ENCODE measurements at places on chromosomes 16 and 17.

- peak; percentile 73 for DNase-seq
These were observed 630 bp downstream of the RNFT1 start for GRCh38 chr17:59963738-59964481.

DNA sequence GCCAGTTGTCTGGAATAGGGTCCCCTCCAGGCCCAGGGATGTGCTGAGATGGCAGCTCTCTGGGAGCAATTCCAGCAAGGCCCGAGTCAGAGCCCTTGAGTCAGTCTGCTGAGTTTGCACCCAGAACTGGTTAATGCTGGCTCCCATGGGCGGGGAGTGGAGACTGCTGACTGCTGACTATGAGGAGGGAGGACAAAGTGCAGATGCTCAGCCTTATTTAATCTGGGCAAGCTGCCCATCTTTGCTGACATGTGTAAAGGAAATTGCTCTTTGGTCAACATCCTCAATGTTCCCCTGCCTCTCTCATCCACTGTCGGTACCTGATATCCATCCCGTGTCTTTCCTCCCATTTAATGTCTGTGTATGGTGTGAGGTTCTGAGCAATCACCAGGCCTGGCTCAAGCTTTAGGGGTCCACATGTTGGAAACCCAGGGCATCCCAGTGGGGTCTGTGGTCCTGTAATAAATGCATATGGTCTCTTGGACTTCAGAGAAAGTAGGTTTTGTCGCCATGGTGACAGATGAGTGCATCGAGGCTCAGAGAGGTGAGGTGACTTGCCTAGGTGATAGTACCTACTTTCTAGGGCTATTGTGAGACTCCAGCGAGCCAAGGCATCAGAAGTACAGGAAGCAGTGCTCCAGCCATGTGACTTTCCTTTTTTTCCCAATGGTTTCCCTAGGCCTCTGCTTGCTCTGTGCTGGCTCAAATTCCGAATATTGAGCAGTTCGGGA lies 20.0 kb upstream of the RNF135 start:
- DNase-seq: no peak

DNA sequence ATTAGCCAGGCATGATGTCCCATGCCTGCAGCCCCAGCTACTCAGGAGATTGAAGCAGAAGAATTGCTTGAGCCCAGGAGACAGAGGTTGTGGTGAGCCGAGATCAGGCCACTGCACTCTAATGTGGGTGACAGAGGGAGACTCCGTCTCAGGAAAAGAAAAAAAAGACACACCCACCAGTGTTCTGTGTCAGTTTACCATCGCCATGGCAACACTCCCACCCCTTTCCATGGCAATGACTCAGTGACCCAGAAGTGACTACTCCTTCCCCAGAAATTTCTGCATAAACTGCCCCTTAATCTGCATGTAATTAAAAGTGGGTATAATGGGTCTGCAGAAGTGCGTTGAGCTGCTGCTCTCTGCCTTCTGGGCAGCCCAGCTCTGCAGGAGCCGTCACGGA lies 4.0 kb upstream of the ZC3H18 start:
- no peak for DNase-seq

- DNase-seq: no peak
These were observed 22.4 kb upstream of the LGALS9 start for GRCh38 chr17:27608328-27609230.

DNA sequence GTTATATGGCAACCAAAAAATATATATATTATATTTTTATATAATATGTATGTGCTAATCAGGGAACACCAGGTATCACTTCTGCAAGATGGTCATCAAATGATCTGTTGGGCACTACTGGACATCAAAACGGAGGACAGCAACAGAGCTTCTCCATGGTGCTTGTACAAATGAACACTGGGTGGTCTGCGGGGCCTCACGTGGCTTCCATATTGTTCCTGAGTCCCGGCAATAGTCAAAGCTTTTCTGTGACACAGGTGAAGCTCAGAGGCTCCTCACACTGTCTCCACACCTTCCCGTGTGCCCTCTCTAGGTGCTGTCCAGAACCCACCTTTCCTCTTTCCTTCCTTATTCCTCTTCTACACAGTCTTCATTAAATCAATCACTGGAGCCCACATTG lies 149.9 kb upstream of the PIRT start:
- DNase-seq: no peak

GRCh38 chr16:11682655-11683096 lies 14.4 kb downstream of the SNN start:
- no peak for DNase-seq

DNA sequence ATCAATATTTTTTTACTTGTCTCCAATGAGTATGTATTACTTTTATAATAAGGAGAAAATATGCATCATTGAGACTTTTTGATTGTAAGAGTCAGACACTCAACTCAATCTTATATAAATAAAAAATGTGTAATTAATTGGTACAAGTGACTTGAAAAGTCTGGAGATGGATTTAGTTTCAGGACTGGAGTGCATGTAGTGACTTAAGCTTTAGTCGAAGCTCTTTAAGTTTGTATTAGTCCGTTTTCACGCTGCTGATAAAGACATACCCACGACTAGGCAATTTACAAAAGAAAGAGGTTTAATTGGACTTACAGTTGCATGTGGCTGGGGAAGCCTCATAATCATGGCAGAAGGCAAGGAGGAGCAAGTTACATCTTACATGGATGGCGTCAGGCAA lies 60.7 kb upstream of the NKD1 start:
- no peak for DNase-seq

DNA sequence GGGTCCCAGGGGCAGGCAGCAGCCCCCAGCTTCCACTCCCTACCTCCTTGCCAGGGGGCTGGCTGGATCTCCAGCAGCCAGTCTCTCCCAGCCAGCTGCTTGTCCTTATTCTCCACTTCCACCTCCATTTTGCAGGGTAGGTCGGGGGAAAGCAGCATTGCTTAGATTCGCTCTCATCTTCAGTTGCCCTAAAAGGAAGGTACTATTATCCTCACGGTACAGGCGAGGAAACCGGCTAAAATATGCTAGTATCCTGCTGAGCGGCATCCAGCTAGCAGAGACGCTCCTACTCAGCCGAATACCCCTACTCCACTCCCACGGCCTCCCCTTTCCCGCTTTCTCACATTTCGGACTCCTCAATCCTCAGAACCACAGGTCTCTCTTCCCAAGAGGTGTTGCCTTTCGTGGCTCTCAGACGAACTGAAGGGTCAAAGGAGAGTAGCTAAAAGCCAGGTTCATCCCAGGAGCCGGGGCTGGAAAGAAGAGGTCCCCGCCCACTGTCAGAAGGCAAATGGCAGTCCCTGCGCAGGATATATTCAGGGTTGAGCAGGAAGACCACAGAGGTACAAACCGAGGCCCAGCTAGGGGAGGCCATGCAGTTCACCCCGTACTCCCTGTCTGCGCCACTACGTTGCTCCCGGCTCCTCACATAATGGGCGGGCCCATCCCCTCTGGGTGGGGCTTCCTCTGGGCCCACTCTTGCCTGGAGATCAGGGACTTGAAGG lies 1.7 kb upstream of the RAB11FIP4 start:
- DNase-seq: no peak

DNA sequence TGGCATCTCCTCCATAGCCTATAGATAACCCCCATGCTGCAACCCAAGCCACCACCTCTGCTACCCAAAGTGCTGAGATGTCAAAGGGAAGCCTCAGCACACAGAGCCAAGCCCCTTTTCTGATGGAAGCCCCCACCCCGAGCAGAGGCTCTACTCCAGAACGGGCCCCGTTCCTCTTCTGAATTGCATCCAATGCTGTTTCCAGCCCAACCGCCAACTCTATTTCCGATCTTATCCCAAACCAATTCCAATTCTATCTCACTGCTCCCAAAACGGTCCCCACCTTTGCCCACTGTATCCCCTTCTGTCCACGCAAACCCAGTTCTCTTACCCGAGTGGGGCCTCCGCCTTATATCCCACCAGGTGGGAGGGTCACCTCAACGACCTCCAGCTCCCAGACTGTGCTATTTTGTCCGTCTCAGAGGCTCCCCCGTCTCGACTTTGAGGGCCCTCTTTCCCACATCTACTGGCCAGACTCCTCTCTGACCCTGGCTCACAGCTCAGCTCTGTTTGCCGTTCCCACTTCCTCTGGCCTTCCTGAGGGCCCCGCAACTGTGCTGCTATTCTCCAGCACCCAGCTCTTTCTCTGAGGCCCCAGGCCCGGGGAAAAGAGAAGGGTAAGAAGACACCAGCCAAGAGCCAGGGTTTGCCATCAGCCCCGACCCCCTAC lies 487 bp downstream of the SRL start:
- DNase-seq: no peak

- DNase-seq: no peak
These were observed 115.0 kb upstream of the ADAMTS18 start for GRCh38 chr16:77549876-77550275.

- no peak for DNase-seq
These were observed 49.9 kb downstream of the MAP2K4 start for GRCh38 chr17:12070561-12070960.

GRCh38 chr17:29369831-29370735 lies 20.1 kb upstream of the TAOK1 start:
- peak; percentile 28 for DNase-seq

- no peak for DNase-seq
These were observed 65.6 kb downstream of the SDR42E1 start for GRCh38 chr16:81945665-81946064.

GRCh38 chr16:67430504-67430976 lies 381 bp upstream of the HSD11B2 start:
- no peak for DNase-seq

- DNase-seq: no peak
These were observed 19.9 kb upstream of the PLLP start for GRCh38 chr16:57304169-57305061.

DNA sequence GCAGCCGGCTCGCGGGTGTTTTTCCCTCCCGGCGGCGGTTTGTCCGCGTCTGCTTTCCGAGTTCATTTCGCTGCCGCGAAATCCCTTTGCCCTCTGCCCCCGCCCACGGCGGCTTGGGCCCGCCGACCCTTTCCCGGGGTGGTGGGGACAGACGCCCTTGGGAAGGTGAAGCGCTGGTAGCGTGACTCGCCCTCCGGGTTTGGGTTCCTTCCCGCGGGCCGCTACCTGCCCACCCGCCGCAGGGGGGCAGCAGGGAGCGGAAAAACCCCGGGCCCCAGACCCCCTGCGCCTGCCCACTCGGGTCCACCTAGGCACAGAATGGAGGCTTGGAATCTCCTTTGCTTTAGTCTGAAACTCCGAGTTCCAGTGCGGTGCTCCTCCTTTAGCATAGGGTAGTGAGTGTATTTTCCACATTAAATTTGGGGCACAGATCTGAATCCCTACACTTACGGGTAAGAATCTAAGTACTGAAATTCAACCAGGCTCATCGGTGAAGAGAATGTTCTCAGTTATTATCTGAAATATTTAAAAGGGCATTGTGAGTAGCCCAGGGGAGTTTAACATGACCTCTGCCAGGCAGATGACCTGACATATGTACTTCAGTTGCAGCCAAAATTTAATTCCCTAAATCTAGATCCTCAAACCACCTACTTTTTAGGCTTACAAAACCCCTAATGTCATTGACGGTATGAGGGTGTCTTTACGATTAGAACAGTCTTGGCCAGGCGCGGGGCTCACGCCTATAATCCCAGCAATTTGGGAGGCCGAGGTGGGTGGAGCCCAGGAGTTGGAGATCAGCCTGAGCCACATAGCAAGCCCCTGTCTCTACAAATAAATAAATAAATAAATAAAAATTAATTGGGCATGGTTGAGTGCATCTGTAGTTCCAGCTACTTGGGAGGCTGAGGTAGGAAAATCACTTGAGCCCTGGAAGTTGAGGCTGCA lies 1.0 kb downstream of the NME2 start:
- no peak for DNase-seq

- peak; percentile 34 for DNase-seq
These were observed 15.4 kb upstream of the HELZ start for GRCh38 chr17:67260170-67260987.

GRCh38 chr17:74079537-74080300 lies 123.8 kb upstream of the RPL38 start:
- DNase-seq: no peak

GRCh38 chr16:85270374-85270773 lies 158.1 kb upstream of the CIBAR2 start:
- no peak for DNase-seq

- DNase-seq: no peak
These were observed 30.9 kb downstream of the C17orf75 start for GRCh38 chr17:32311028-32311536.

GRCh38 chr17:31533546-31534155 lies 142.2 kb downstream of the RAB11FIP4 start:
- DNase-seq: no peak

DNA sequence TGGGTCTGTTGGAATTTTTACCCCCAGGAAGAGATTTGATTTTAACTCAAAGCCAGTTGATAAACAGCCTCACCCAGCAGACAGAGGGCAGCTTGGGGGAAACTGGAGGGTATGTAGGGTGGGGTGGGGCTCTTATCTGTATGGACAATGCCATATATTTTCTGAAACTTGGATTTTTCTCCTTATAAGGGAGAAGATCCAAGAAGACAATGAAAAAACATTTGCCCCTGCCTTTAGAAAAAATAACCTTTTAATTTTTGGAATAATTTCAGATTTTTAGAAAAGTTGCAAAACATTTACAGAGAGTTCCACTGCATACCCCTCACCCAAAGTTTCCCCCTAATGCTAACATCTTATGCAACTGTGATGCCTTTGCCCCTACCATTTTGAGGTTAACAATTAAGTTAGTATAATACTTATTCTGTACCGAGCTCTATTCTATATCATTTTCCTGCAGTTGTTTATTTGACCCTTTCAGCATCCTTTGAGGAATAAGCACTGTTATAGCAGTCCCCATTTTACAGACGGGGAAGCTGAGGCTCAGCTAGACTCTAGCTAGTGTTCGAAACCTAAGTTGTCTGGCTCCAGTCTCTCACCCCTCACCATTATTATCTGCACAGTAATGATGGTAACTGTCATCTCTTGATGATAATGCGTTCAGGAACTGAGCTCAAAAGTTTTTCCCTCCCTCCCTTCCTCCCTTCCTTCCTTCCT lies 66.4 kb downstream of the PRKCB start:
- no peak for DNase-seq

GRCh38 chr16:56068314-56068713 lies 123.0 kb upstream of the GNAO1 start:
- no peak for DNase-seq

DNA sequence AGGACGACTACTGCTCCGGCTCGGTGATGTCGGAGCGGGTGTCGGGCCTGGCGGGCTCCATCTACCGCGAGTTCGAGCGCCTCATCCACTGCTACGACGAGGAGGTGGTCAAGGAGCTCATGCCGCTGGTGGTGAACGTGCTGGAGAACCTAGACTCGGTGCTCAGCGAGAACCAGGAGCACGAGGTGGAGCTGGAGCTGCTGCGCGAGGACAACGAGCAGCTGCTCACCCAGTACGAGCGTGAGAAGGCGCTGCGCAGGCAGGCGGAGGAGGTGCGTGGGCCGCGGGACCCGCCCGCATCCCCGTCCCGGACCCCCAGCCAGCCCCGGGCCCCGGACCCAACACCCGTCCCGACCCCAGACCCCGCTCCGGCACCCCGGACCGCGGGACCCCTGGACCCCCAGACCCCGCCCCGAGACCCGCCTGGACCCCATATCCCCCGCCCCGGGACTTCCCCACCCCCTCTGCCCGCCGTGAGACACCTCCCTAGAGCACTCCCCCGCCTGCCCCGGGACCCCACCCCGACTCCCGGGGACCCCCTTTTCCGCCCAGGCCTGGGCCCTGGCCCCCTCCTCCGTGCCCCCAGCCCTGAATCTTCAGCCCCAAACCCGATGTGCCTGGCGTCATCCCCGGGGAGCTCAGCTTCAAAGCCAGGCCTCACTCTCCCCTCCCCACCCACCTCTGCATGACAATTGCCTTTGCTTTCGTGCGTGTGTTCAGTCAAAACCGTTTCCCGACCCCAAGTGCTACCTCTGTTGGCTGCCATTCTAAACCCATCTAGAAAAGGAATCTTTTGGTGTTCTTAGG lies 594 bp downstream of the MAPK8IP3 start:
- no peak for DNase-seq
